ENCODE measurements at places on chromosomes 7 and 10. TPM values are rescaled to one million over a fixed set of nuclear protein-coding genes. Genes with fewer than 3 reads are reported as not detected.

Gene CPA5
- total RNA-seq, result not detected

Gene UNCX
- total RNA-seq, result not detected

Gene MYOZ1
- total RNA-seq, result not detected

Gene TMEM273
- 24.1 TPM for total RNA-seq

Gene GPER1
- 2.3 TPM for total RNA-seq

Gene CCDC71L
- 44.7 TPM for total RNA-seq

Gene DKK1
- 81.9 TPM for total RNA-seq

Gene HTR5A
- total RNA-seq, result not detected

Gene ASIC3
- total RNA-seq, result 0.33 TPM

Gene PON1
- total RNA-seq, result not detected

Gene ANKRD30A
- not detected for total RNA-seq

Gene TAF6
- total RNA-seq, result 41.2 TPM

Gene NODAL
- not detected for total RNA-seq

Gene SLC18A2
- total RNA-seq, result not detected

Gene CFAP70
- 0.29 TPM for total RNA-seq

Gene TMEM178B
- total RNA-seq, result not detected

All from vein endothelial cell (primary cell).